ENCODE measurements at places on chromosomes 2 and 18.
A peak's percentile ranks its signal among the peaks of the same experiment; 100 is the strongest.

- no peak for DNase-seq
These were observed 537.7 kb upstream of the PKDCC start for GRCh38 chr2:41510108-41510507.

DNA sequence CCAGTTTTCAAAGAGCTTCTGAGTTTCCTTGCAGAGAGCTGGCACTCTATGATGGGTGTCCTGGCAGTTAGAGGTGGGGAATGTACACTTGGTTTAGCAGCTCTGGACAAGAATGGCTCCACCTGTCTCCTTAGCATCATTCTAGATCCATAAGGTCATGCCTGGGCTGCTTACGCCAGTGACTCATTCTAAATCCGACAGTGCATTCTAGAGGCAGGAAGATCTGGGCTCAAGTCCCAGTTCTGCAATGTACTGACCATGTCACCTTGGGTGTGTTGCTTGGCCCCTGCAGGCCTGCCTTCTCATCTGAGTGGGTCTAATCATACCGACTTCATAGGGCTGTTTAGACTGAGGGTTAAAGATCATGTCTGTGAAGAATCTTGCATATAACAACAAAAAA lies 46.5 kb downstream of the PTGR3 start:
- DNase-seq = no peak

DNA sequence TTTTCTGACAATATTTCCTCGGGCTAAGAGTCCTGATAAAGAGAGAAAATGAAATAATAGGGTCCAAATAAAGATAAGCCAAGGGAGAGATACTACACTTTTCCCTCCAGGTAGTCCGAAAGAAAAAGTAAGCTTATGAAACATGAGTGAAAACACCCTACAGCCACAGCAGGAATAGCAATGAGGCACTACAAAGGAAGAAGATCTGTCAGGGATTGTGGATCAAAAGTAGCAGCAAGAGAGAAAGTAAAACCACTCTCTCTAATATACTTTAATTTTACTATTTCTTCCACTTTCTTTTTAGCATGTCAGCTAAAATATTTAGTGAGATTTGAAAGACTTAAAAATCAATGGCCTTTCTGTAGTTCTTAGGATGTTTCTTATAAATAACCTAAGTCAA lies 1601.8 kb downstream of the LRP1B start:
- DNase-seq = no peak

DNA sequence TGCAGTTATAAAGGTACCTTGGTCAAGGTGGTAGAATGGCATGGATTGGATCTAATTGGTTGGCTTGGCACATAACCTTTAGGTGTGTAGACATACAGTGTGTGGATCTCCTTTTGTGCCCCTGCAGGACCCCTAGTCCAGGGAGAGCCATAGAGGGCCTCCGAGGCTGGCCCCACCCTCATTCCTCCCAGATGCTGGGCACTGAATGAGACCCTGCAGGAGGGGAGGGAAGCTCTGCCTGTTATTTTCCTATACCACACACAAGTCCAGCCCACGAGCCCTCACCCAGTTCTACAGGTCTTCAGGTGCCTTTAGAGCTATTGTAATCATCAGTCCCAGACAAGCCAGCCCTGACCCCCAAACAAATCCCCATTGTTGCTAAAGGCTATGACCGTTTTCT lies 58.9 kb downstream of the KCNF1 start:
- DNase-seq = no peak

- peak; percentile 62 for DNase-seq
These were observed 101.2 kb downstream of the UBR3 start for GRCh38 chr2:169928463-169928864.

DNA sequence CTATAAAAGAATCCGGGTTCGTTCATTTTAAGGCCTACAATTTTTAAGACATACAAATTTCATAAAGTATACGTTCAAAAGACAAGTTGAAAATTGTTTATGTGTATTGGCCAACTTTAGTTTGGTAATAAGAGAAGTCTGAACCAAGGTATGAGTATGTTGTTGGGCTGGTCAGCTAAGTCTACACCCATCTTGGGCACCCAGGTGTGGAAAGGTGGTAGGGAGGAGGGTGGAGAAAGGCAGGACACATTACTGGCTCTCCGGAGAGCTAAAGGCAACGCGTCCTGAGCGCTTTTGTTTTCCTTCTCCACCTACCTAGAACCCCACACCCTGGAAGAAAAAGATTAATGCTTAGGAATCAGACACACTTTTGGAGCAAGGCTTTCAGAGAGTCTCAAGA lies 899 bp upstream of the PELI1 start:
- no peak for DNase-seq

GRCh38 chr2:170818752-170819470 lies 2.2 kb downstream of the GAD1 start:
- no peak for DNase-seq

DNA sequence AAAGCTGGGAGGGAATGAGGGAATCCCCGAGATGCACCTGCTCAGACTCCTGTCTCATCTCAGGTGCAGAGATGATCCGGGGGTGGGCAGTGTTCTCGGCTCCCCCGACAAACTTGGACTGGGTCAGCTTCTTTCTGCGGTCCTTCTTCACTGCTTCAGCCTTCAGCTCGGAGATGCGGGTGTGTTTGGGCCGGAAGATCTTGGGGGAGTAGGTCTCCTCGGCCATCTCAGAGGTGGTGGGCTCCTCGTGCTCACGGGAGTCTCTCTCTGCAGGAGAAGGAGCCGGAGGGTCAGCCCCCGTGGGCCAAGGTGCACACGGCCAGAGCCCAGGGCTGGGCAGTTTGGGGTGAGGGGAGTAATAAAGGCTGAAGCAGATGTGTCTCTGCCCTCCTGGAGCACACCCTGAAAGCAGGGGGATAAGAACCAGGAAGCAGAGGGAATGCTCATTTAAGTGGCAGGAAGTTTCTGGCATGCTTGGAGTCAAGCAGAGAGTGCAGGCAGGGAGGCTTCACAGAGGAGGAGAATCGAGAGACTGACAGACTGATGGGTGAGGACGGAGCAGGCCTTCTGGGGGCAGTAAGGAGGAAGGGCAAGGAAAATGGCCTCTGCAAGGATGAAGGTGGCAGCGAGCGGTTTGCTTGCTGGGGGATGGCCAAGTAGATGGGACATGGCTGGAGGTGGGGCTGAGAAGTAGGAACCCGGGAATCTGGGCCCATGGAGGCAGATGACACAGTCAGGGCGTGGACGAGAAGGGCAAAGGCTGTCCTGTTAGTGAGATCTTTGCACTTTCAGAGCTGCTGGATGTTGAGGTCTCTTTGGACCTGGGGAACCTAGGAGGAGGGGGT lies 16.3 kb downstream of the IGFBP5 start:
- no peak for DNase-seq

GRCh38 chr2:226077031-226077430 lies 677.5 kb downstream of the NYAP2 start:
- no peak for DNase-seq

All from NCI-H2171 treated with DMSO at 0.1 percent for 48 hours (cell line).